ENCODE measurements at places on chromosomes 6 and 20.

- DNase-seq = peak; percentile 32
Observed at GRCh38 chr6:150813319-150813992, 52.0 kb upstream of the MTHFD1L start.

DNA sequence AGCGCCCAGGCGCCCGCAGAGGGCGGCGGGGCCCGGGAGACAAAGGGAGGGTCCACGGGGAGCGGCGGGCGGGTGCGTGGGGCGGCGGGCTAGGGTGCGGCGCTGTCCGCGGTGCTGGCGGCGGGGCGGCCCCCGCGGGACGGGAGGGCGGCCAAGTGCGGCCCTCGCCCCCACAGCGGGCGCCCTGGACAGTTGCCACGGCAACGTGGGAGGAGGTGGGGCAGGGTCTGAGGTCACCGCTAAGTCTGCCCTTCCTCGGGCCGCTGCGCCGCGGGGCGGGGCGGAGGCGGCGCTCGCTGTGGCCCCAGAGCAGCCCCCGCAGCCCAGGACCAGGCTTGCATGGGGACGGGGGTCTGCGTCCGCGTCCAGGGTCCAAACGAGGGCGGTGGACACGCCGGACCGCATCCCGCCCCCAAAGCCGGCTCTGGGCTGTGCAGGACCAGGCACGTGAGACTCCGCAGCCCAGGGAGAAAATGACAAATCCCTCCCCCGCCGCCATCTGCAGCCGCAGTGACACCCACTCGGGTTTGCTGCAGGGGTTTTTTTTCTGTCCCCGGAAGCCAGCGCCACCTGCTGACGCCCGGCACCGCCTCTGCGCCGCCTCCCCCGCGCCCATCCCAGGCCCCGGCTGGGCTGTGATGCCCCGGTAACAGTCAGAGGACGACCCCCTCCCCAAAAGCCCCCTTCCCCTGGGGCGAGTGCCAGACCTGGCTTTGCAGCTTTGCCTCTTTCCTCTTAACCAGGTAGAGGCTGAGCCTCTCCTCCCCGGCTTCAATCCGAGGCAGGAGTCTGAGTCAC is 36.8 kb downstream of the YTHDF1 start:
- DNase-seq = peak; percentile 81

DNA sequence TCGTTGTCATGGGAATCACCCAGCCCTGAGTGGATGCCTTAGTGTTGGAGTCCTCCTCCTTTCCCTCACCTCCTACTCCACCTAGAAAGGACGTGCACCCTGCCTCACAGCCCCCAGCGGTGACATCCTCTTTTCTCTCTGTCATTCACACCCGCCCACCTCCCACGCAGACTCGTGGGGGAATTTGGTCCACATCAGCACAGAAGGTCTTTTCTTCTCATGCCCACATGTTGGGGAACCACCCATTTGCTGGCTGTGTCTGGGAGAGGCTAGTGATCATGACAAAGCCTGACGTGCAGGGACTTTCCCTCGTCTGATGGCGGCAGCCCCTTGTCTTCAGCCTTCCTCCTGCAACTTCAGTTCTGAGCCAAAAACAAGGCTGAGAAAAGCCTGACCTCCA is 96.0 kb upstream of the CNKSR3 start:
- DNase-seq = peak; percentile 20

DNA sequence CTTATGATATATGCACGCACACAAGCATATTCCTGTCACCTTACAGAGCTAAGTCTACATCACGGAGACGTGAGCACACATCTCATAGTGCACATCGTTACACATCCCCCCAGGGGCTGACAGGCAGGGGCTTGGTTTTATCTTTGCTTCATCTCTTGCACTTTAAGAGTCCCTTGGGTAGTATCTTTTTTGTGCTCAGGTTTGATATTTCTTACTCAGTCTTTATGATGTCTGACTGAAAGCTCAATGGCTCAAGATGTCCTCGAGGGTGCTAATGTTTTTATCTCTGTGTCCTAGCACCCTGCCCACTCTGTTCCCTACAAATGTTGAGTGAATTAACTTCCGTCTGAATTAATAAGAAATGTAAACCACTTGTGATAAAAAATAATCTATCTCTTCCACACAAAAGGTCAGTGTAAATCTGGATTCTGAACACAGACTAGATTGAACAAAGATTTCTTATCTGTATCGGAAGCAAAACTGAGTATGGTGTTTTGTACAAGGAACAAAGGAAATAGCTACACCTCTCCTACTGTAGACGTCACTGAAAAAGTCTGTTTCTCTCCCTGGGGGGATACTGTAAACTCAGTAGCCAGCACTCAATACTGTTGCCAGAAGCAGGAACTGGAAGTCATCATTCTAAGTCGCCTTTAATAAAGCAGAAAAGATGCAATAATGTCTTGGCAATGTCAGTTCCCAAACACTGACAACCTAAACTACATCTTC is 195.1 kb downstream of the PRKN start:
- DNase-seq = no peak

- no peak for DNase-seq
Observed at GRCh38 chr6:148967541-148967956, 220.7 kb downstream of the UST start.

DNA sequence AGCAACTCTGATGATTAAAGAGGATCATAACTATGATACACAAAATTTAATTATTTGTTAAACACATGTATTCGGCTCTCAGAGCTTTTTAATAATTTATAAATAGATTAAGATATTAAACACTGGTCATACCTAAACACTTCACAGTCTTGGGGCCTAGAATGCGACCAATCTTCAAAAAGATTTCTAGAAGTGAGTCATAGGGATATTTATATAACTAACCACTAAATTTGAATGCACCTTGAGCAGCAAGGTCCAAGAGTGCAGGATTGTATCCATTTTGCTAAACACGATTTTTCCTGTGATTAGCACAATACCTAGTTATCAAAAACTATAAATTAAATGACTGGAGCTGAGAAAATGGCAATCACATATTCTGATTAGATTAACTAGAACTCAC is 709.3 kb downstream of the EPHA7 start:
- no peak for DNase-seq

DNA sequence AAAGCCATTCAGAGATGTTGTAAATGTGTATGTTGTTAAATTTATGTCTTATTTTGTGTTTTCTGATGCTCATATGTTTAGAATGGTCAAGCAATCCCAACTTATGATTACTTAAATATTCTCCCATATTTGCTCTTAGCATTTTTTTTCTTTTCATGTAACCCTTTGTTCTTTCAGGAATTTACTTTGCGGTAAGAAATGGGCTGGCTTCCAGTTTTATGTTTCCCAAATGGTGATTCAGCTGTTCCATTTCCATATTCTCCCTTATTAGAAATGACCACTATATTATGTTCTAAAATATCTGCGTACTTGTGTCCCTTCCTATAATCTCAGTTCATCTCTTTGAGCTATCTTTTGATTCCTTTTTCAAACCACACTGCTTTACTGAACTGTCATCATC is 113.7 kb downstream of the CDH26 start:
- DNase-seq = no peak

- DNase-seq = no peak
Observed at GRCh38 chr20:4795394-4795793, 73.7 kb downstream of the PRND start.
